ENCODE measurements at places on chromosomes 1 and 21.

DNA sequence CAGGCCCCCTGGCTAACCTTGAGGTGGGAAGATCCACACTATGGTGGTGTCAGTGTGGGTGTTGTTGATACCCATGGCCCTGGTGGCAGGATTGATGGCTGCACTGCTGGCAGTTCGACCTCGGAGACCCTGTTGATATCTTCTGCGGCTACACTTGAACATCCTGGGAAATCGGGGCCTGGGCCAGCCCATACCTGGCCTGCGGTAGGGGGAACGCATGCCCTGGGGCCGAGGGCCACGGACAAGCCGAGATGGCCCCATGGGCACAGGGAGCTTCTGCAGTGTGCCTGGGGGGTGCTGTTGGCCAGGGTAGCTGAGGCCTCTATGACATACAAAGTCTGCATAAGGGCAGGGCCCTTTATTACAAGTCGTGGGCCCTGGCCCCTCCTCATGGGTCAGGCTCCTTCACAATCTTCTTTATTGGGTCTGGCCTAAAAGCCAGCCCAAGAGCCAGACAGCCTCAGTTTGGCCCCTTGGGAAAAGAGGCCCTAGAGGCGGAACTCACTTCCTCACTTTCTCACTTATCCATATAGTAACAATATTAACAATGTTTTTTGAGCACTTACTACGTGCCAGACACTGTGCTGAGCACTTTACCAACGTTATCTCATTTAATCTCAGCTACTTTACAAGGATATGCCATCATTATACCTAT, at the start of gene P3R3URF:
P3R3URF (minus strand) TSS at position 278 of the 655 bp plus-strand sequence; CDS start at position 261, 17 bp downstream.
- H3K4me1 ChIP-seq = peaks cover 9% of the 10 kb centered on the region
- H3K4me3 ChIP-seq = no peak within 1 kb of the TSS
- H3K36me3 ChIP-seq = no peaks in the 10 kb centered on the region
- H3K27me3 ChIP-seq = no peaks in the 10 kb centered on the region
- no peak within 1 kb of the TSS for H3K27ac ChIP-seq

DNA sequence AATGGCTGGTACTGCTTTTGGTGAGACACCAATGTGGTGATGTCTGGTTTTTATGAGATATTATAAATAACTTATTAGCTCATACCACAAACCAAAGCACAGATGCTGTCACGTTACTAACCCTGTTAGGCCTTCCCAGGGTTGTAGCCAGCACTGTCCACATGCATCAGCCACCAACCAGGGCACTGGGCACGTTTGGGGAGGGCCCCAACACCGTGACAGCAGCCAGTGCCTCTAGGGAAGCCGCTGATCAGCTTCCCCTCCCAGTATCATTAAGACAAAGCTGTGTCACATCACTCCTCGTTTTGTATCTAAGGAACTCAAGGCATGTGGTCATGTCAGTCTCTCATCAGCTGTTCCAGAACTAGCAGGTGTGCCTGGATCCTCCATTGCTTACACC, 13.9 kb downstream of the URB1 start:
- DNase-seq = no peak
- H3K4me1 ChIP-seq = peaks cover 19% of the 10 kb centered on the region

- H3K4me1 ChIP-seq = peaks cover 5% of the 10 kb centered on the region
- H3K27ac ChIP-seq = no peak overlapping the region
- H3K27me3 ChIP-seq = no peaks in the 10 kb centered on the region
- no peak overlapping the region for H3K4me3 ChIP-seq
These were observed 118.8 kb downstream of the SIPA1L2 start for GRCh38 chr1:232511172-232511571.

GRCh38 chr1:159889202-159889601, 10.8 kb downstream of the CFAP45 start:
- DNase-seq = no peak
- H3K27me3 ChIP-seq = no peaks in the 10 kb centered on the region
- no peak overlapping the region for H3K4me3 ChIP-seq

DNA sequence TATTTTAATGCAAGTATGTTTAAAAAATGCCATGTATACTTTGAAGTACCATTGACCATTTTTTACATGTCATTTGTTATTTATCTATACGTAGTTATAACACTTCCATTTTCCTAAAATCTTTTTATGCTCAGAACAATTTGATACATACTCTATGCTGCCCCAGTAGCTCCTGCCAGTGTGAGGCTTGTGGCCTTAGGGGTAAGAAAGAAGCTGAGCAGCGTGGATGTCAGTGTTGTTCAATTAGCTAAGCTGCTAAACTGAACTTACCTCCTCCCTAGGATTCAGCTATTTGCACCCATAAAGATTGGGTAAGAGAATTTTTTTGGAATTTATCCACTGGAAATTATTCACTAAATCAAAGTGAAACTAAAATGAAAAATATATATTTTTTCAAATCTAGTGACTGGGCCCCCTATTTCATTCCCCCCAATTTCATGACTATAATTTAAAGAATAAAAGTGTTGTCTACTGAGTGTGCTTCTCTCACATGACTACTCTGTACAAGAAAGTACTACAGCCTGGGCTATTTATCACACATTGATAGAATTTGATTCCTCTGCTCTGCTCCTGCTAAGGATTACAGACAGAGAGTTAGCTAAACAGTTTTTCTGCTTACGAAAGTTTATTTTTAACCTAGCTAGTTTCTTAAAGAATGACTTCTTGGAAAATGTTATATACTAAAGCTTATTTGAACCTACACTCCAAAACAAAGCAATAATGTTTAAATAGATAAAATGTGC, 1030.3 kb upstream of the ADGRL4 start:
- no peaks in the 10 kb centered on the region for H3K4me1 ChIP-seq
- DNase-seq = no peak
- H3K27ac ChIP-seq = no peak overlapping the region
- H3K4me3 ChIP-seq = no peak overlapping the region

DNA sequence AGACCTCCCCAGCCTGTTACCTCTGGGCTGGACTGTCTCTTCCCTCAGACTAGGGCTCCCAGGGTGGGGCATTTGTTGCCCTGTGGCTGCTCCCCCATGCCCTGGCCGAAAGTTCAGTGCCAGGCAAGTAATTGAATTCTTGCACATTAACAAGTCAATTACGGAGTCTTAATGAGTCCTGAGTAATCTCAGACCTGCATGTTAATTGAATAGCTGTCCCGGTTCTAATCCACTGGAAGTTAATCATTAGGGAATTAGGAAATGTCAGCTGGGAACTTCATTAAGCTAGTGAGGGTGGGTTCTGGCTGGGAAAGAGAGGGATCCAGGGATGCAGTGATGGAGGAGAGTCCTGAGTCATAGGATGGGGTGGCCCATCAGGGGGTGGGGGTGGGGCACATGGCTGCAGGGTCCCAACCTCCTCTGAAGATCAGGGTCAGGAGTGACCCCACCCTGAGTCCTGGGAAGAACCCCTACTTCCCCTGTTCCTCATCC, 47.1 kb upstream of the CSF3R start:
- no peak overlapping the region for H3K27ac ChIP-seq
- no peaks in the 10 kb centered on the region for H3K27me3 ChIP-seq
- H3K4me3 ChIP-seq = no peak overlapping the region
- no peaks in the 10 kb centered on the region for H3K4me1 ChIP-seq
- no peaks in the 10 kb centered on the region for H3K36me3 ChIP-seq
- no peak for DNase-seq
